Epithelial cell of prostate (primary cell): ENCODE measurements at places on chromosomes 1 and 21.

DNA sequence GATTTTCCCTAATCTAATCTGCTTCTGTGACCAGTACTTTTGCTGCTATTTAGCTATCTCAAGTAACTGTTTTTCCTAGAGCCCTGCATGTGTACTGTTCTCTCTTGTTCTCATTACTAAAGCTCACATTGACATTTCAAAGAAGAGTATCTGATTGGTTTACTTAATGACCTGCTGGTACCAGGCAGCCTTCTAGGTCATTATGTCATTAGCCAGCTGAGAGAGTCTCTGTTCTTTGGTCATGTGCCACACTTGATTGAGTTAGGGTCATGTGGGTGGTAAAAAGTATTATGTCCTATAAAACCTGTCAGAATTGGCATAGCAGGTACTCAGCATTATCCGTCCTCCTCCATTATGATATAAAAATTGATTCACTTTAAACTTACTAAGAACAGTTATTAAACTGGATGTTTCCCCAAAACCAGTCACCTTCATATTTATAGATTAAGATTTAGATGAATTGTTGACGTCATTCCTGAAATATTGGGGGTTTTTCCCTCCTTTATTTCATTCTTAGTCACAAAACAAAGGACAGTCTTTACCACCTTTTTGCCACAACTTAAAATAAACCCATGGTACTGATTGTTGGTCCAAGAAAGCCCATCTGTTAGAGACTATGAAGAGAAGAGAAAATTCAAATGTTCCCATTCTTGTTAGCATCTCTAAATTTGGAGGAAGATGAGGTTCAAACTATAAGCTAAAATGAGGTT lies 22.2 kb downstream of the FNDC5 start:
- DNase-seq, result no peak

- DNase-seq, result no peak
Observed at GRCh38 chr1:226653311-226653921, 85.7 kb downstream of the ITPKB start.

- no peak for DNase-seq
Observed at GRCh38 chr1:184101571-184101970, 50.0 kb downstream of the TSEN15 start.

GRCh38 chr1:44354840-44355581 lies at the start of gene ERI3:
Gene ERI3, minus strand, starts transcription at chr1:44355257. Its CDS starts 231 bp downstream, at chr1:44355026.
- DNase-seq, result peak; percentile 84

GRCh38 chr21:16777041-16777720 lies 735.7 kb upstream of the CXADR start:
- DNase-seq, result no peak

GRCh38 chr1:199067483-199067882 lies 428.6 kb downstream of the PTPRC start:
- no peak for DNase-seq

GRCh38 chr1:24555591-24556413 lies at the start of gene NCMAP:
Gene NCMAP, plus strand, starts transcription at chr1:24556087. Its CDS starts 39,344 bp downstream, at chr1:24595431.
- DNase-seq, result no peak

DNA sequence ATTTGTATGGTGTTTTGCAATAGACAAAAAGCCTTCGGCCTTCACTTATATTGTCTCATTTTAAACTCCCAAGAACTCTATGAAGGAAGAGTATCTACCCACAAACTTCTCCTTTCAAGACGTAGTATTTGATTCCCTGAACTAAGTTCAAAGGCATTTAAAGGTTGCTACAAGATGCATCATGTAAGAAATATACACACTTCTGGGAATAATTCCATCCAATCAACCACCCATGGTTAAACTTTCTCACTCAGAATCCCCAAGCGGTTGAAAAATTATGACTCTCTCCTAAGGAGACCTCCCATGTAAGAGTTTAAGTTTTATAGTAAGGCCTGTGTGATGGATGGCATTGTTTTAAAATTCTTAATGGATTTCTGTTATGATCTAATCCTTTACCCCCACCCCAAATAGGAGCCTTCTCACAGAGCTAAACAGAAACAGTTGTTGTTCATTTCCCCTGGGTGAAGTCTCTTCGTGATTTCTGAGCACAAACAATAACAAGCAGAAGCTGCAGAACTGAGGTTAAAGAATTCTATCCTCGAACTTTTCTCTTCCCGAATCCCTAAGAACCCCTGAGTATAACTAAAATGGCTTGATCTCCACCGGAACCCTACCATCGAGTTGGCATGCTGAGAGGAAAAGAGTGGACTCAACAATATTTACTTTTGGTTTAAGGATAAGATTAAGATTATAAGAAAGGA lies 185.0 kb downstream of the TGFBR3 start:
- no peak for DNase-seq

GRCh38 chr1:74548961-74549750 lies 36.7 kb upstream of the LRRC53 start:
- DNase-seq, result no peak

DNA sequence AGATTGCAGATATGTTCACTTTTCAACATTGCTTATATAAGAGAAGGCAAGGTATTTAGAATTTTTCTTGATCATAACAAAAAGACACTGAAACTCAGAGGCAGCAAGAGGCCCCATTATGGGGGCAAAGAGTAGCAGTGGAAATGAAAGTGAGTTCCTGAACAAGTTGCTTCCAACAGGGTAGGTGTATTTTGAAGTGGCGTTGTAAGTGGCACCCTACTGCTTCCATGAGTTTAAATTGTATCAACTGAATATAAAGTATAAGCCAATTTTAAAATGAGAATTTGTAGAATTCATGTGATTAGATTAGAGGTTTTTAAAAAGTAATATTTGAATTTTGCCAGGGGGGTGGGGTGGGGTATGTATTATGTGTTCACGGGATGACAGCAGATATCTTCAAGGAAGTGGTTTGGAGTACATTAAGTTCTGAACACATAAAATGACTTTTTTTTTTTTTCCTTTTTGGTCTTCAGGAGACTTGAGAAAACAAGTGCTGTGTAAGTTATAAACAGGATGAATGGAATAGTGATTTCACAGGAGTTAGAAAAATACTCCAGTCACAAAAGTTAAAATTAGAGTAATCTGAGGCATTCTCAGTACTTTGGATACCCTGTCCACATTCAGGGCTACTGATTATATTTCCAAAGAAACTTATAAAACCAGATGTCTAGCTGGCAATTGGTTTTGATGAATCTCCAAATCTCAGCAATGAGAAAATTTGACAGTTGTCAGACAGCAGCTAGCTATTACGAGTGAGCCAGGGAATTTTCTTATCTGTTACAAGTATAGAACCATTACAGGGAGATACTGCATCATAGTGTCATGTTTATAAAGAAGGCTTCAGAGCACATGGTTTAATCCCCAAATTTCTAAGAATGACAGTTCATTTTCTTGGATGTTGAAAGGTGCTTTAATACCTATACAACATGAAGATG lies 182.0 kb downstream of the ST6GALNAC3 start:
- DNase-seq, result no peak

GRCh38 chr1:83552820-83553219 lies 446.1 kb downstream of the TTLL7 start:
- no peak for DNase-seq

DNA sequence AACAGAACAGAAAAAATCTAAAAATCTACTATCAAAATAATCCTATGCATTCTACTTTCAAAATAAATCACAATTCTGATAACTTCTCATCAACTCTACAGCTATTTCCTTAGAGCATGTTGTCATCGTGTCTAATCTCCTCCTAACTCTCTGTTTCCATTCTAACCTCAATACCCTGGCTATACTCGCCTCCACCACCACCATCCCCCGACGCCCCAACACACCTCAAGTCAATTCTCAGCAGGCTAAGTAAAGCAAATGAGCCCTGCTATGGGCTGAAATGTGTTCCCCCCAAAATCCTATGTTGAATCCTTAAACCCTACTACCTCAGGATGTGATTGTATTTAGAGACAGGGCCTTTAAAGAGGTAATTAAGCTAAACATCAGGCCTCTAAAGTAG lies 34.6 kb downstream of the NRDC start:
- DNase-seq, result no peak

DNA sequence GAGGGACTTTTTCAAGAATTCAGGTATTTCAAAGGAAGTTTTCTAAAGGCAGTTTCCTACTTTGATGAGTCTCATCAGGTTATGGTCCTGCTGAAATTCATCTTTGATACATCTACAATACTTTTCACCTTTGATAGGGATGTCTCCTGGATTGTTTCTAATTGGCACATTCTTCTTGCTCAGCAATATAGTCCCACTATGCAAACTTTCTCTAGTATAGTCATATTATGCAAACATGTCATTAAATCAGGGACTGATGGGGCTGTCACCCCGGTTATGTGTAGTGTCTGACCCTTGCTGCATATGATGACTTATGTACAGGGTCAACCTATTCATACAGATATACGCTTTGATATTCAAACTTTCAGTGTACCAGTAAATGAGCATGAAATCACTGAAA lies 379 bp upstream of the FCRL1 start:
- no peak for DNase-seq

- no peak for DNase-seq
Observed at GRCh38 chr1:236259043-236259442, 22.7 kb downstream of the ERO1B start.

- no peak for DNase-seq
Observed at GRCh38 chr1:82108843-82109242, 308.1 kb downstream of the ADGRL2 start.

GRCh38 chr1:186672596-186672995 lies 7.6 kb downstream of the PTGS2 start:
- no peak for DNase-seq

DNA sequence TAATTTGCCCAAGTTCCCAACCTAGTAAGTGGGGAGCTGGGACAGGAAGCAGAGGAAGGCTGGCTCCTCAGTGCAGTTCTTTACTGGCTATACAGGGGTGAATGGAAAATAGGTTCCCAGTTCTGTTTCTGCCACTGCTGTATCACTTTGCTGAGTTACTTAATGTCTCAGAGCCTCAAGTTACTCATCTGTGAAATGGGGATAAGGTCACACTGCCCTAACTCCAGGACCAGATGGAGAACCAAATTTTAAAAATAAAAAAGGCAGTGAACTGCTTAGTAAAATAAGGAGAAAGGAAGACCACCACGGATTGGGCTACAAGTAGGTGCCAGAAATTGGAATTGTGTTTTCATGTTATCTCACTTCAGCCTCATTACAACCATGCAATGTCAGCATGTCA lies 147.8 kb downstream of the OMA1 start:
- DNase-seq, result no peak

DNA sequence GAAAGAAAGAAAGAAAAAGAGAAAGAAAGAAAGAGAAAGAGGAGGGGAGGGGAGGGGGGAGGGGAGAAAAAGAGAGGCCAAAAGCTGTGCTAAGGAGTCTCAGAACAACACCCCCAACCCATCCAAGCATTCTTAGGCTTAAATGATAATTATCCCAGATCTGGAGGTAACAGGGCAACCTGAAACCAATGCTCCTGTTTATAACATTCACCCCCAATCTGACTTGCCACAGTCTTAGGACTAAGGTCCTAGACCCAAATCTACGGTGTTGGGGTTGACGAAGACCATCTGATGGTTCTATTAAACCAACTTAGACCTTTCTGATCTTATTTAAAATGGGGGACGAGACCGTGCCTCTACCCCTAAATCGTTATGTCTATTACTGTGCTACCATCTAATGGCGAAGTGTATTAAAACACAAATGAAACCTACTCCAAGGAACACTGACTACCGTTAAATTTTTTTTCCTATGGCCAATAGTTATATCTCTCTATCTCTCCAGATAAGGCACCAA lies 119.3 kb upstream of the CDC42BPA start:
- DNase-seq, result no peak

DNA sequence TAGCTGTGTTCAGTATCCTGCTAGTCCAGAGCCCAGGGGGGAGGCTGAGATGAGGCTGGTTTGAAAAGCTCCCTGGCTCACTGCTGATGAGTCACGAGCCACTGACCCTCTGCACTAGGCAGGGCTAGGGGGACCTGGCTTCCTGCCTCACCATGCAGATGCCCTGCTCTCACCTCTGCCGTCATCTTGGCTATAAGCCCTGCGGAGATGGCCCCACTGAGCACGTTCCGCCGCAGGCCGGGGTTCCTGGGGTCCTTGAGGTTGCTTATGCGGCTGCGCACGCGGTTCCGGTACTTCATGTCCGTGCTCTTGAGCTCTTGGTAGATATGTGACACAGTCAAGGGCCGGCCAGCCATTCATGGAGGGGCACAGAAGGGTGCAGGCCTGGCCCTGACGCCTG lies 24.1 kb upstream of the ZNF436 start:
- DNase-seq, result no peak

GRCh38 chr1:52455686-52456085 lies 51.3 kb downstream of the PRPF38A start:
- no peak for DNase-seq

GRCh38 chr1:151175041-151175741 lies 590 bp downstream of the TMOD4 start:
- no peak for DNase-seq

DNA sequence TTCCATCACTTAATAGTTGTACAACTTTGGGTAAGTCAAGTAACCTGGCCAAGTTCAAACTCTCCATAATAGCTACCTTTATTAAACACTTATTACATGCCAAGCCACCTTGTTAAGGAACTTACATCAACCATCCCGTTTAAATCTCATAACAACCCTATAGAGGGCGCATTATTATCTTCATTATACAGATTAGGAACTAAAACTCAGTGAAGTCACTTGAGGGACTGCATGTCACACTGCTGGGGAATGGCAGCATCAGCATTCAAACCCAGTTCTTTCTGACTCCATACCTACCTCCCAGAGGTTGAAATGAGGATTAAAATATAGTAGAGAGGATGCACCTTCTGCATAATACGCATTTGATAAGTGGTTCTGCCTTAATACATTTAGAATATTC lies 47.1 kb upstream of the PLA2G2C start:
- no peak for DNase-seq

DNA sequence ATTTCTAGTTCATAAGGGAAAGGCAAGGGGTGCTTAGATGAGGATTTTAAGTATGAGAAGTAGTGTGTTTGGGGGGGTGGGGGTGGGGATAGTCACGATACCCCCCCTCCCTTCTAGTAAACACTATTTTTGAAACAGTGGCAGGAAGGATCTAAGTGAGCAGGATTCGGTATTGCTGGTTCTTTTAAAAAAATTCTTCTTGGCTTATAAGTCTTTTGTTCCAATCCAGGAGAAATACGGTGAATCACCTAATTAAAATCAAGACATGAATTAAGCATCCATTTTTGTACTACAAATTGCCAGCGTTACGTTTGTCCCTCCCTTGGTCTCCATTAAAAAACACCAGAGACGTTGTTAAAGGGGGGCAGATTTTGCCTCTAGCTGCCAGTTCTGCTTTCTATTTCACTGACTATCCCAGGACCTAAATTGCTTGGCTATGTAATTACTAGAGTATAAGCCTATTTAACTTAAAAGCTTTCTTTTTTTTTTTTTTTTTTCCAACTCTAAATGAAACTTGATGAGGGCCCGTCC lies 911 bp downstream of the LMO4 start:
- no peak for DNase-seq

DNA sequence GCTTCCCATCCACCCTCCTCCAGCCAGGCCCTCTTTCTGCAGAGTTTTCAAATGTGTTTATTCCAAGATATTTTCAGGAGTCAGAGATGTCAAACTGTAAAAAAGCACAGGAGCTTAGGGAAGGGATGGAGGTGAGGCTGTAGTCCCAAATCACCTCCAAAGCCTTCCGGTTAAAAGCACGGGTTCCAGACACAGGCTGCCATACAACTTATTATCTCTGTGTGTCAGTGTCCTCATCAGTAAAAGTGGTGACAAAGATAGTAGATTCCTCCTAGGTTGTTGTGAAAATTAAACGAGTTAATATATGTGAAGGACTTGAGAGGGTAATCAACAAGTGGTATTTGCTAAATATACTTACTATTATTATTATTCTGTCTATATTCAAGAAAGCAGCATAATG lies 15.1 kb downstream of the S100A7A start:
- DNase-seq, result no peak

GRCh38 chr1:39043513-39043912 lies 17.4 kb downstream of the NDUFS5 start:
- DNase-seq, result no peak

GRCh38 chr1:207097871-207098324 lies 6.1 kb upstream of the C4BPA start:
- DNase-seq, result no peak
